ENCODE measurements at places on chromosomes 1 and 21.

DNA sequence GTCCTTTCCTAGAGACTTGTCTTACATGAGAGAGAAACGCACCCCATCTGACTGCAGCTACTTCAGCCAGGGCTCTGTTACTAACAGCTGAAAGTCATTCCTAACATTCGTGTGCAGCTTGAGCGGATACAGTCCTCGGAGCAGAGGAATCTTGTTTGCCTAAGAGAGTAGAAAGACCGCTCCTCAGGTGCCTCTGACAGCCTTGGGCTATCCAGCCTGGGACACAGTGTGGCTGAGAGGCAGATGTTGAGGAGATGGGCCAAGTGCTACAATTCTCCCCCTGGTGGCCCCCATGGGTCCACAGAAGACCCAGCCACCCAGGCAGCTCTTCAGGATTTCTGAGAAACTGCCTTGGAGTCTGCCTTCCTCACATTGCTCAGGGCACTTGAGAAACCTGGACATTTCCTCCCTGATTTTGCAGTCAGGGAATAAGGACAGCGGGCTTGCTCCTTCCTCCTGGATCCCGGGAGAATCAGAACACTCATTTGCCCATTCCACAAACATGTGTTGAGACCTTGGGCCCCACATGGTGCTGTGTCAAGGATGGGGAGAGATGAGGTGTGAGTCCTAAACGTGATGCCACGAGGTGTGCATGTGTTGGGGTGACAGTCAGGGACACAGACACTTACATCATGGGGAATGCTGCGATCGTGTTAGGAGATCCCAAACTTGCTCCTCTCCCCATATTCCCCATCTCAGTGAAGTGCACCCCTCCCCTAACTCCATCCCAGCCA lies 13.1 kb downstream of the TRIM62 start:
- DNase-seq: peak; percentile 45

GRCh38 chr21:15560383-15561056 lies 169.3 kb upstream of the USP25 start:
- no peak for DNase-seq

GRCh38 chr1:111399792-111400610 lies 27.5 kb downstream of the OVGP1 start:
- DNase-seq: peak; percentile 48

GRCh38 chr1:16971341-16972188 lies 8.9 kb downstream of the MFAP2 start:
- peak; percentile 73 for DNase-seq

- no peak for DNase-seq
Measured at GRCh38 chr1:200180821-200181220, 153.3 kb downstream of the NR5A2 start.

DNA sequence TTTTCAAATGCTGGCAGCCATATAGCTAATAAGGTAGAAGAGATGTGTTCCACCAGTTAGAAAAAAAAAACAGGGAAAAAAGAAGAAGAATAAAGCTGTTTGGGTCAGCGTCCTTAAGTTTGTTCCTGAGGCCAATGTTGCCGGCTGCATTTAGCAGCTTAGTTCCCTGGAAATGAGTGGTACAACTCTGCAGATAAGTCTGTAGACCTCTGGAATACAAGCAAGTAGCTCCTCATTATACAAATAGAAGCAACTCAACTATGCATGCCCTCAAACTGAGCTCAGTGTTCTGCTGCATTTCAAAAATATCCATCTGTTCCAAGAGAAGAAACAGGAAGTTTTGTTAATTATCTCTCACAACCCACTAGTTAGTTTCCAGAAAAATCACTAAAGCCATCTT lies 181.2 kb upstream of the PKN2 start:
- DNase-seq: no peak

DNA sequence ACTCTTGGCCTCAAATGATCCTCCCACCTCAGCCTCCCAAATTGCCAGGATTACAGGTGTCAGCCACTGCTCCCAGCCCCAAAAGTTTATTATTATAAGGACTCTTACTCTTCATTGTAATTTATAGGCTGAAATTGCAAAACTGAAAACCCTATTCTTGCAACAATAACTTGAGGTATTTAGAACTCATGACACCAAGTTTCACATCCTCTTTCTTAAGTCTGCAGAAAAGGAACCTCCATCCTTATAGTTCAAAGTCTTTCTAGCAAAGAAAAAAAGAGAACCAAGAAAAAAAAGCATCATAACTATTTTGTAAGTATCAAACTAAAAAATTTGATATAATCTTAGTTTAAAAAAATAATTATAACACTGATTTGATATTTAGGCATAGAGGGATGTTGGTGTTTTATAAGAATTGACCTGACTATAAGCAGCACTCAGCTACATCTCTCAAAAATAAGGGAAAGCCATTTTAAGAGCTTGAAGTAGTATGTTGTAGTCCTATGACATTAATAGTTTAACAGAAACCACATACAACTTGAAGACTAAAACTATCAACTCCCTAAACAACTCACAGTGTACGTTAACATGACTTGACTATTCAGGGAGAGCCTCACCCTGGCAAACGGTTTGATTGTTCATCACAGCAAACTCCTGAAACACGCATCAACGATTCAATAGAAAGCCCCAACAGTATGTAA lies 122.4 kb downstream of the AKT3 start:
- DNase-seq: no peak

DNA sequence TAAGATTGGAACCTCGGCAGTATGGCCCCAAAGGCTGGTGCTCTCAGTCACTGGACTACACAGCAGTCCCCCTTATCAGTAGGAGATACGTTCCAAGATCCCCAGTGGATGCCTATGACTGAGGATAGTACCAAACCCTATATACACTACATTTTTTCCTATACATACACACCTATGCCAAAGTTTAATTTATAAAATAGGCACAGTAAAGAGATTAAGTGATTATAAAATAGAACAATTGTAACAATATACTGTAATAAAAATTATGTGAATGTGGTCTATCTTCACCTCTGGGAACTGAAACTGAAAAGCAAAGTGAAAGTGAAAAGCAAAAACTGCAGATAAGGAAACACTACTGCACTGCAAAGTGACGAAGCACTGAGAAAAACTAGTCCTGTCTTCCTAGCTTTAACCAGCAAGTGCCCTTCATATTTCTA lies 96.8 kb downstream of the INTS7 start:
- DNase-seq: no peak

DNA sequence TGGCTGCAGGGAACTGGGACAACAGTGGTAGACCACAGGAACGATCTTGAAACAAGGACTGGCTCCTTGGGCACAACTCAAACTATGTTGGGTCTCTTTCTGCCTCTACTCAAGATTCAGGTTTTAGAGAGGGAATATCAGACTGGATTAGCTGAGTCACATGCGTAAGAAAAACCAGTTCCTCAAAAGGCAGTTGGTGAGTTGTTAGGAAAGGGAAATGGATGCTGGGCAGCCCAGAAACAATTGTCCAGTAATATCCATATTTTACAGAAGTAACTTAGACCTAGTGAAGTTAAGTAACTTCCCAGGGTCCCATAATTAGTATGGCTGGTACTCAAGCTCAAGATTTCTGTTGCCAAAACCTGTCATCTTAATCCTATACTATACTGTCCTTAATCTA lies 27.0 kb upstream of the TMEM39B start:
- DNase-seq: no peak

- peak; percentile 71 for DNase-seq
Measured at GRCh38 chr1:68116643-68117235, 66.3 kb upstream of the DIRAS3 start.

- DNase-seq: peak; percentile 66
Measured at GRCh38 chr21:29155118-29155932, 24.9 kb downstream of the MAP3K7CL start.

DNA sequence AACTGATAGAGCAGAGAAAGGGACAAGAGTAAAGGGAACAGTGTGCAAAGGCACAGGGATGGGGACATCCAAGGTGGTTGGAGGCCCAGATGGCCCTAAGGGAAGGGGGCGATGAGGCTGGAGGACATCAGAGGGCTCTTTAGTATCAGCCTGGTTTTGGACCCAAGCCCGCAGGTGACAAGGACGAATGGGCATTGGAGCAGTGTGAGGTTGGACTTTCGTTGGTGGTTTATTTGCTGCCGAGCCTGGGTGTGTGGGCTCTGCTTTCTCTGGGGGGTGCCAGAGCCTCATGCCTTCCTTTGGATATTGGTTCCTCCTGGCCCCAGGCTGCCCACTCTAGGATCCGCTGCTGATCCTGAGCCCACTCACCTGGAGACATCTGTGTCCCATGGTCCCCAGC lies 12.1 kb downstream of the FOXO6 start:
- no peak for DNase-seq

- no peak for DNase-seq
Measured at GRCh38 chr1:65437616-65438015, 17.1 kb downstream of the LEPR start.

GRCh38 chr1:227725046-227725445 lies 10.1 kb downstream of the JMJD4 start:
- DNase-seq: no peak

GRCh38 chr1:114235960-114236359 lies 82.3 kb upstream of the SYT6 start:
- DNase-seq: no peak

DNA sequence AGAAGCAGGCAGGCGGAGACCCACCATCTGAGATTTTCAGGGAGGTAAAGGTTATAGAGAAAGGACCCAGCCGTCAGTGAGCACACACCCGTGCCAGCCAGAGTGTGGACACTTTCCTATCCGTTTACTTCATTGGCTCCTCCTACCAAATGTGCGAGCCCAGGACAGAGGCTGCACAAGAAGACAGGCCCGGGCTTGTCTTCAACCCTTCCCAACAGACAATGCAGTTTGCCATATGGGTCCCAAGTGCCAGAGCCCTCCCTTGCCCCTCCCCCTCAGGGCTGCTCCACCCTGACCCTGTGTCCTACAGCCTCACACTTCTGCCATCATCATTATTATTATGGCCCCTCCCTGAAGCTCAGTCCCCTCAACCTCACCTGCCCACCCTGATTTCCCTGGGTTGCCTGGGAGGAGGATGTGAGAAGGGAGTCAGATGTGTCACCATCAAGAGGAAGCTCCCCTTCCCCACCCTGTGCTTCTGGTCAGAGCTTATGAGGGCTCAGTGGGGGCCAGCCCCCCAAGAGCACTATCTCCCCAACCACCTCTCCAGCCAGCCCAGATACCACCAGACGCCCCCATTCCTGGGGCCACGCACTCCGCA lies 9.4 kb downstream of the LAPTM5 start:
- no peak for DNase-seq

DNA sequence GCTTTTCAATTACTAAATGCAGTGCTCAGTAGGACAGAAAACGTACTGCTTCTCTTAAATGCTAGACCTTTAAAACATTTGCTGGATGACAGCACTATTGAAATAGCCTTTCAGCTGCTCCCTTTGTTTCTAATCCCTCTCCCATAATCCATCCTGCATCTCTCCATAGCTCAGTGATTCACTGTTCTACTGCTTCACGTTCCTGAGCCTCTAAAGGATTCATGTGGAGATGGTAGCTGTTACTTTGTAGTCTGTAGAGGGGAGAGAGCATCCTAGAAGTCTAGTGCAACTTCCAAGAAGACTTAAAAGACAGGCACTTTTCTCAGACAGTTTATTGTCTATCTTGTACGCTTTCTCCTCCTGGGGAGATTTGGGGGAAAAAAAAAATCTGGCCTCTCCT lies 51.4 kb downstream of the LRRC8B start:
- DNase-seq: no peak

DNA sequence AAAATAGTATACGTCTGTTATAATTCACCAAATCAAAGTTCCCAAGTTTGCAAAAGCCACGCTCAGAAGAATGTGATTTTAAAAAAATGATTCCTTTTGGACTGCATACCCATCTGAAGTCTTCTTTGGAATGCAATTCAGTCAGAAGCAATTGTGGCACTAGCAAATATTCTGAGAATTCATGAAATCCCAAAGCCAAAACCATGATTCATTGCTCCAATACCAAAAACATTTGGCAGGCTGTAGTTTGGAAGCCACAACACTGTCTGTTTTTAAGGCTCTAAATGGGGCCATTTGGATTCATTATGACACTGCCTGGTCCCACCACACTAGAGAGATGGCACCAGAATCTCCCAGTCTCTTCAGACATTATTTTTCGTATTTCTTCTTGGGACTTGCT lies 21.8 kb upstream of the LRRC53 start:
- no peak for DNase-seq

DNA sequence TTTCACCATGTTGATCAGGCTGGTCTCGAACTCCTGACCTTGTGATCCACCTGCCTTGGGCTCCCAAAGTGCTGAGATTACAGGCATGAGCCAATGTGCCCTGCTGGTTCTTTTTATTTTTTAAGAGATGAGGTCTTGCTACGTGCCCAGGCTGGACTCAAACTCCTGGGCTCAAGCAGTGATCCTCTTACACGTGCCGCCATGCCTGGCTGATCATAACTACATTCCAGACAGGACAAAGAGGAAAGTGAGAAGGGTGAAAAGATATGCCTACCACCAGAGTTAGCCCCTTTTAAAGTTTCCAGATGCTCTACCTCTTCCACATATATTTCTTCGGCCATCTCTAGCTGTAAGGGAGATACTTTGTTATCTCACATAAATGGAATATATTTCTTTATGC lies 79.7 kb upstream of the SOX13 start:
- no peak for DNase-seq

GRCh38 chr1:52424231-52424636 lies 19.8 kb downstream of the PRPF38A start:
- DNase-seq: no peak

- DNase-seq: no peak
Measured at GRCh38 chr1:41658431-41659158, 174.1 kb upstream of the EDN2 start.

DNA sequence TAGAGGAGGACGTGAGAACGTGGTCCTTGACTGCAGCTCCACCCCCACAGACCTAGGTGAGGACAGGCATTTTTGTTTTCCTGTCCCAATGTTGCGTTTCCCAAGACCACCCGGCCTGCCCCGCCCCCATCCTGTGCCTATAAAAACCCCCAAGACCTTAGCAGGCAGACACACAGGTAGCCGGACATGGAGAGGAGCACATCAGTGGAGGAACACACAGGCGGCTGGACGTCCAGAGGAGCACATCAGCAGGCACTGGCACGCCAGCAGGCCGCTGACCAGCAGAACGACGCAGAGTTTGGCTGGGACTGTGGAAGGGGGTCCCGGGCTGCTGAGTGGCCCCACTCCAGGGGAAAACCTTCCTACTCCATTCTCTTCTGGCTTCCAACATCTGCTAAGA lies 12.7 kb upstream of the HMGCL start:
- DNase-seq: no peak

- no peak for DNase-seq
Measured at GRCh38 chr1:59242370-59242769, 54.5 kb upstream of the FGGY start.

- no peak for DNase-seq
Measured at GRCh38 chr1:89429062-89429461, 65.2 kb downstream of the GBP6 start.

DNA sequence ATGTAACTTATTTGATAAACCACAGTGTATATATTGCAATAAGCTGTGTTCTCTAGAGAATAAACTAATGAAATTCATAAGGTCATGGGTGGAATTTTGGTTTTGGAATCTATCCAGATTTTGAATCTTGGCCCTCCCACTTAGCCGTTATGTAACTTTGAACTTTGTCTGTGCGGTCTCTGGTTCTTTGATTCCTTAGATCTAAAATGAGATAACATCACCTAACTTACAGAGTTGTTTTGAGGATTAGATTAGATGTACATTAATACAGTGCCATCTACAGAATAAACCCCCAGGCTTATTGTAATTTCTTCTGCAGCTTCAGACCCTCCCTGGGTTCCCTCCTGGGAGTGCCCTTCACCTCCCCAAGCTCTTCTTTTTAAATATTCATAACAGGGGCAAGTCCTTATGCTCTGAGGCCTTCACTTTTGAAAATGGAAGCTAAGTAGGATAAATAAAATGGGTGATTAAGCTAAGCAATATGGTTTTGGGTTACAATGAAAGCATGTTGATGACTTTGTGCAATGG lies 124.3 kb downstream of the ATG4C start:
- no peak for DNase-seq
